ENCODE measurements at places on chromosomes 5 and 9.

- DNase-seq, result no peak
Measured at GRCh38 chr9:10204276-10204675, 408.5 kb downstream of the PTPRD start.

GRCh38 chr5:138910546-138911185 lies 35.5 kb upstream of the LRRTM2 start:
- DNase-seq, result no peak

DNA sequence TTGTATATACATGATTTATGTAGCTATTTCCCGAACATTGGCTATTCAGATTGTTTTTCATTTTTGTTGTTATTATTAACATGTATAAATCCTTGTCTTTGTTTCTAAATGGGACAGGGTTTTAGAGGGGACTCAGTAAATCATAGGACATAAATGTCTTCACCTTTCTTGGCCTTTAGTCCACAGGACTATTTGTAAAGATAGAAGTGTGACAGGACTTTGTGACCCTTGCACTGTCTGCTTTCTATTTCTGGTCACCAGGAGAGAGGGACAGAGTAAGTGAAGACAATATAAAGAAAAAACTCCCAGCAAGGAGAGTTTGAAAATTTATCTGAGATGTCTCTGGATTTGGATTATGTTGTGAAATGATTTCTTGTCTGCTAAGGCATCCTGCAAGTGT lies 78.6 kb upstream of the GOLM1 start:
- no peak for DNase-seq

DNA sequence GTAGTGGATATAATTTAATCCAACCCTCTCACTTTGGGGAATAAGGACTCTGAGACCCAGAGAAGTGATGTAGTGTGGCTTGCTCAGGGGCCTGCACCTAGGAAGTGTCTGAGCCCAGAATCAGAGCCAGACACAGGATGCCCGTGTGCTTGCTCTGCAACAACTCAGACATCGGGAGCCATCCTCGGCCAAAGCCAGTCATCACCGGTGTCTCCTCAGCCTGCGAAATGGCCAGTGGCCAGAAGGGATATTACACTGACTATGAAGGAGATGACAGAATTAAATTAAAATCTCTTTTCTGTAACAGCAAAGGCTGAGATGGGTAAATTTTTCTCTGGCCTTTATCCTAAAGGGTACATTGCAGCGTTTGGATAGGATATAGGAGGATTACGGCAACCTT lies 102.9 kb downstream of the MARCHF11 start:
- DNase-seq, result no peak

- DNase-seq, result no peak
Measured at GRCh38 chr5:40397091-40397490, 282.6 kb upstream of the PTGER4 start.
